ENCODE measurements at places on chromosomes 13 and 19.

DNA sequence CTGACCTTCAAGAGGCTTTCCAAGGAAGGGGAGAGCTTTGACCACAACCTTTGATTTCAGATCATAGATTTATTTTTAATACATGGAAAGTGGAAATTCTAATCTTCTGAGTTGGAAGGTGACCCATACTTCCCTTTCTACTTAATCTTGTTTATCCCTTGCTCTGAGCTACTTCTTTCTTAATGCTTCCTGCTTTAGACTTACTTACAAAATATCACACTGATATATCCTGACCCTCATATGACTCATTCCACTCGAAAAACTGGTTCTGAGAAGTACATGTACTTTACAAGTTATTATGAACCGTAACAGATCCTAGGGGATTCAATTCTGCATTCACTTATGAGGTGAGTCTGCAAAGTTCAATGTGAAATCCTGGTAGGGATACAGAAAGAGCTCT lies 76.2 kb upstream of the IRS2 start:
- no peak for DNase-seq

DNA sequence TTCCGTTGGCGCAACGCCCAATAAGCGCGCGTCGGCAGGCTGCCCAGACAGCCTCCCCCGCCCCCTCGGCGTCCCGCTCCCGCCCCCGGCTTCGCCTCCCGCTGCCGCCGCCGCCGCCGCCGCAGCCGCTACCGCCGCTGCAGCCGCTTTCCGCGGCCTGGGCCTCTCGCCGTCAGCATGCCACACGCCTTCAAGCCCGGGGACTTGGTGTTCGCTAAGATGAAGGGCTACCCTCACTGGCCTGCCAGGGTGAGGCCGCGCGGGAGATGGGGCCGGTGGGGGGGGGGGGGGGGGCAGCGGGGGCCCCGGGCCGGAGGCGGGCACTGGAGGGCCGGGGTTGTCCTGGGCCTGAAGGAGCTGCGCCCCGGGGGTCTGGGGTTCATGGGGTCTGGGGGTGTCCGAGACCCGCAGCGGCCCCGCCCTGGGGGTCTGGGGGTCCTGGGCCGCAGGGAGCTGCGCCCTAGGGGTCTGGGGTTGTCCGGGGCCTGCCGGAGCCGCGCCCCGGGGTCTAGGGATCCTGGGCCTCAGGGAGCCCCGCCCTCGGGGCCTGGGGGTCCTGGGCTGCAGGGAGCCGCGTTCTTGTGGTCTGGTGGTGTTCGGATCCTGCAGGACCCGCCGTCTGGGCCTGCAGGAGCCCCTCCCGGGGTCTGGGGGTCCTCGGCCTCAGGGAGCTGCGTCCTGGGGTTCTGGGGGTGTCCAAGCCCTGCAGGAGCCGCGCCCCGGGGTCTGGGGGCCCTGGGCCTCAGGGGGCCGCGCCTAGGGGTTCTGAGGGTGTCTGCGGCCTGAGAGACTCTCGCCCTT lies at the start of gene HDGFL2:
HDGFL2 (plus strand) TSS at position 124 of the 801 bp plus-strand sequence; CDS start at position 178, 54 bp downstream.
- no peak for DNase-seq

GRCh38 chr13:76884186-76884906 lies 1.9 kb downstream of the KCTD12 start:
- DNase-seq = no peak

- DNase-seq = no peak
Measured at GRCh38 chr13:106083620-106084350, 451.7 kb downstream of the EFNB2 start.

DNA sequence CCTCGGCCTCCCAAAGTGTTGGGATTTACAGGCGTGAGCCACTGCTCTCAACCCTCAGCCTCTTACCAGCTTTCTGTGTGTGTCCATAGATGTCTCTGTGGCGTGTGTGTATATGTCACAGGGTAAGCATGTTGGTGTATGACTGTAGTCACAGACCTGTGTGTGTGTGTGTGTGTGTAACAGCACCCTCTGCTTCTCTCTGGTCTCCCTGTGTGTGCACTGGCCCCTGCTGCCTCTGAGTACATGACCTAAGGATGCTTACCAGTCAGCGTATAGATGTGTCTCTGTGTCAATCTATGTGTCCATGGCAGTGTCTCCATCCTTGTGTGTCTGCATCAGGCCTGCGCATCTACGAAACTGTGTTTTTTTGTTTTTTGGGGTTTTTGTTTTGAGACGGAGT lies 5.6 kb downstream of the AXL start:
- DNase-seq = no peak

DNA sequence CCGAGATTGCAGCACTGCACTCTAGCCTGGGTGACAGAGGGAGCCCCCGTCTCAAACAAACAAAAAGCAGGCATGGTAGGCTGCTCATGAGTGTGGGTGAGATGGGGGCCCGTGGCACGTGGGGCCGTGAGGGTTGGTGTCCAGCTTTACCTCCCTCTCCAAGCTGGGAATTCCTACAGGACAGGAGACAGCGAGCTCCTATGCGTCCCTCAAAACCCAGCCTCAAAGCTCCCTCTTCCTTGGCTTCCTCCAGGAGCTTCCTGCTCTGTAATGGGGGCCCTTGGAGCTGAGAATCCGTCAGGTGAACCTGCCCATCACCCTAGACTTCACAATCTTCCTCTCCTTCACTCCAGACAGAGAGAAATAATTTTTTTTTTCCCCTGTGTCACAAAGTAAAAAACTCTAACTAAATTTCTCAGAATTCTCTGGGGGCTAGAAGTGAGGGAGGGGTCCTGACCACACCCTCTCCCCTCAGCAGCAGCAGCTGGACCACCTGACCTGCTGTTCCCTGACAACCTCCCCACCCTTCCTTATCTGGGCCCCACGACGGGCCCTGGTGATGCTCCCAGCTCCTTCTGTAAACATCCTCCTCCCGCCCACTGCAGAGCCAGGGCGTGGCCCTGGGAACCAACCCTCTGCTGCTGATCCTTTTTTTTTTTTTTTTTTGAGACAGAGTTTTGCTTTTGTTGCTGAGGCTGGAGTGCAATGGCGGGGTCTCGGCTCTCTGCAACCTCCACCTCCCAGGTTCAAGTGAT lies 22.1 kb upstream of the WDR18 start:
- no peak for DNase-seq

- no peak for DNase-seq
Measured at GRCh38 chr13:114062754-114063153, 69.7 kb downstream of the RASA3 start.

- no peak for DNase-seq
Measured at GRCh38 chr19:38812841-38813320, at the start of gene LGALS4. TSS of gene LGALS4 (minus strand) at chr19:38812945. CDS start at chr19:38812886, 59 bp downstream.

- no peak for DNase-seq
Measured at GRCh38 chr13:112867301-112867711, 101.7 kb upstream of the MCF2L start.

GRCh38 chr13:24264976-24265375 lies 44.4 kb upstream of the C1QTNF9 start:
- peak; percentile 57 for DNase-seq

DNA sequence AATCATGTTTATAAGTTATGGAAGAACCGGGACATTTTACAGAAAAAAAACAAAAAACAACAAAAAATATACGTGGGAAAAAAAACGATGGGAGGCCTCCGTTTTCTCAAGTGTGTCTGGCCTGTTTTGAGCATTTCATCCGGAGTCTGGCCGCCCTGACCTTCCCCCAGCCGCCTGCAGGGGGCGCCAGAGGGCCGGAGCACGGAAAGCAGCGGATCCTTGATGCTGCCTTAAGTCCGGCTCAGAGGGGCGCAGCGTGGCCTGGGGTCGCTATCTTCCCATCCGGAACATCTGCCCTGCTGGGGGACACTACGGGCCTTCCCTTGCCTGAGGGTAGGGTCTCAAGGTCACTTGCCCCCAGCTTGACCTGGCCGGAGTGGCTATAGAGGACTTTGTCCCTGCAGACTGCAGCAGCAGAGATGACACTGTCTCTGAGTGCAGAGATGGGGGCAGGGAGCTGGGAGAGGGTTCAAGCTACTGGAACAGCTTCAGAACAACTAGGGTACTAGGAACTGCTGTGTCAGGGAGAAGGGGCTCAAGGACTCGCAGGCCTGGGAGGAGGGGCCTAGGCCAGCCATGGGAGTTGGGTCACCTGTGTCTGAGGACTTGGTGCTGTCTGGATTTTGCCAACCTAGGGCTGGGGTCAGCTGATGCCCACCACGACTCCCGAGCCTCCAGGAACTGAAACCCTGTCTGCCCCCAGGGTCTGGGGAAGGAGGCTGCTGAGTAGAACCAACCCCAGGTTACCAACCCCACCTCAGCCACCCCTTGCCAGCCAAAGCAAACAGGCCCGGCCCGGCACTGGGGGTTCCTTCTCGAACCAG lies 1.8 kb upstream of the APOE start:
- DNase-seq = peak; percentile 69

GRCh38 chr19:570251-570686 lies 2.1 kb upstream of the BSG start:
- DNase-seq = no peak

DNA sequence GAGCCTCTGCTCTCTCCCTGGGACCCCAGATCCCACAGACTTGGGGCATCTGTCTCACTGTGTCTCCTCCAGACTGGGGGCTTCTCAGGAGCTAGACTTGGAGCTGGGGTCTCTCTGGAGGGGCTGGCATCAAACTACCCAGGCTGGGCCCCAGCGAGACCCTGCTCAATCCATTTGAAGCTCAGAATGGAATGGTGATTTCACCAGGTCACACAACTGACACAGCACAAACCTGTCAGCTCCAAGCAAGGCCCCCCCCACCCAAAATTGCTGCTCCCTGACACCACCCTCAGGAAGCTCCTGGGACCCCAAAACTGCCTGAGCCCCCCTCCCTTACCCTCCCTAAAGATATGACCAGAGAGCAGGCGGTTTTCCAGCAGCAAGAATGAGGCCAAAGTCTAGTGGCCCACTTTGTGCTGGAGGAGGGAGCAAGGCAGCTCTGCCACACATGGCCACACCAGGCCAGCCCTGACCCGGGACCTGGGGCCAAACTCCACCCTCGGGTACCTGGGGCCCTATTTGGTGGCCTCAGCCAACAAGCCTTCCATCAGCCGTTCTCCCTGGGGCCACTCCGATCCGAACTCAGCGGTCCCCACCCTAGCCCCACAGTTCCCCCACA lies 2.4 kb downstream of the NR2F6 start:
- no peak for DNase-seq

GRCh38 chr13:27367570-27367969 lies 56.8 kb upstream of the GTF3A start:
- DNase-seq = no peak

- no peak for DNase-seq
Measured at GRCh38 chr13:59441596-59442280, 722.0 kb downstream of the DIAPH3 start.

DNA sequence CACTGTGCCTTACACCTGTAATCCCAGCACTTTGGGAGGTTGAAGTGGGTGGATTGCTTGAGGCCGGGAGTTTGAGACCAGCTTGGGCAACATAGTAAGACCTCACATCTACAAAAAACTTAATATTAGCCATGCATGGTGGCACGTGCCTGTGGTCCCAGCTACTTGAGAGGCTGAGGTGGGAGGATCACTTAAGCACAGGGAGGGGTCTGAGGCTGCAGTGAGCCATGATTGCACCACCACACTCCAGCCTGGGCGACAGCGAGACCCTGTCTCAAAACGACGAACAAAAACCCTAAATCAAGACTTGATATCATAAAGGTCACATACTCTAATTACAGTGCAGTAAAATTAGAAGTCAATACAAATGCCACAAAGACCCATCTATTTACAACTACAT lies 17.4 kb downstream of the SLC7A9 start:
- DNase-seq = no peak

- no peak for DNase-seq
Measured at GRCh38 chr13:35817642-35818607, 313.3 kb downstream of the DCLK1 start.

GRCh38 chr19:8640402-8641004 lies 10.1 kb downstream of the NFILZ start:
- no peak for DNase-seq

DNA sequence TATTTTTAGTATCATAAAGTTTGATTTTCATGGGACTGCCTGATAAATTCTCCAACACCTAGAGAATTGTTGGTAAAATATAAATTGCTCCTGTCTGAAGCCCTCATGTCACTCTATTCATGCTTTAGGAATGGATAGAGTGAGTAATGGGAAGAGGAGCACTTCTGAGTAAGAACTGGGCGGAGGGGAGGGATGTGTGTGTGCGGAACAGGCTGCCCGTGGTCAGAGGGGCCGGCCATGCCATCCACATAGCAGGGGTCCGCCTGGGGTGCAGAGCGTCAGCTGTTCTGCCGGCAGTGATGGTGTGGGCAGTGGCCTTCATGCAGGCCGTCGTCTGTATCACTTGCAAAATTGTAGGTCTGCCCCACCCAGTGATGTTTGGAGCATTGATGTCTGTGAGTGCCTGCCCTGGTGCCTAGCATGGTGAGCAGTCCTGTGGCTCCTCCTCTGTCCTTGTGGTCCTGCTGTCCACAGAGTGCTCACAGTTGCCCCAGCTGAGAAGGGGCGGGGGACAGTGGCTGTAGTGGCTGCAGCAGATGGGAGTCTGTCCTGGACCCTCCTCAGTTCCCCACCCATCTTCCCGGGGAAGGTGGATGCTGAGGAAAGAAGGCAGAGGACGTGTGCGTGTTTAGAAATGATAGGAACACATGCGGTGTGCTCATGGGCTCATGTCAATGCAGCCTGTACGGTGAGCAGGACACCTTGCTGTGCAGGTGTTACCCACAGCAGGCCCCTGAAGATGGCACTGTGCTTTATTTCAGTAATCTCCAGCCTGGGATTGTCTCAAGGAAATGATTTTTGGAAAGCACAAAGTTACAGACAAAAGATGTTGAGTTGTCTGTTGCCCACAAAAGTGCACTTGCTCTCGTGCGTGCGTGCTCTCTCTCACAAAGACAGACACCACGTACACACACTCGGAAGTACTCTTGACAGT lies 49.4 kb upstream of the TEX29 start:
- DNase-seq = no peak

- no peak for DNase-seq
Measured at GRCh38 chr13:28485551-28485950, 9.4 kb downstream of the FLT1 start.

- no peak for DNase-seq
Measured at GRCh38 chr13:33487575-33488243, 202.2 kb upstream of the STARD13 start.

GRCh38 chr13:20489185-20489820 lies 36.4 kb downstream of the CRYL1 start:
- DNase-seq = peak; percentile 17

GRCh38 chr13:27020415-27020814 lies 151.2 kb downstream of the USP12 start:
- DNase-seq = no peak

GRCh38 chr13:97515643-97516042 lies 81.7 kb downstream of the RAP2A start:
- DNase-seq = no peak

DNA sequence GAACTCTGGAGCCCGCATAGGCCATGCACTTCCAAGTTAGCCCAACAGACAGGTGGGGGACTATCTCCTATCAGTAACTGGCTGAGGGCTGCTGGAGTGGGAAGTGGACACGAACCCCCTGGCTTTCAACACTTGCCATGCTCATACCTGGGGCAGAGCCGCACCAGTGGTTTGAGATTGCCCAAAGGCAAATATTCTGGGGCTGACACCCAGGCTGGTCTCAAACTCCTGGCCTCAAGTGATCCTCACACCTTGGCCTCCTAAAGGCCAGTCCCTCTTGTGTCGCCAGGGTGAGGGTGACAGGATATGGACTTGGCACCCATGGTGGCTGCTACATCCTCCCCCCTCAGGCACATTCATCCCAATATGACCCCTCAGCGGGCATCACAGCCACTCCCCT lies 13.1 kb downstream of the NFKBID start:
- DNase-seq = no peak
